MG63 (cell line): ENCODE measurements at places on chromosomes 6 and 20.

DNA sequence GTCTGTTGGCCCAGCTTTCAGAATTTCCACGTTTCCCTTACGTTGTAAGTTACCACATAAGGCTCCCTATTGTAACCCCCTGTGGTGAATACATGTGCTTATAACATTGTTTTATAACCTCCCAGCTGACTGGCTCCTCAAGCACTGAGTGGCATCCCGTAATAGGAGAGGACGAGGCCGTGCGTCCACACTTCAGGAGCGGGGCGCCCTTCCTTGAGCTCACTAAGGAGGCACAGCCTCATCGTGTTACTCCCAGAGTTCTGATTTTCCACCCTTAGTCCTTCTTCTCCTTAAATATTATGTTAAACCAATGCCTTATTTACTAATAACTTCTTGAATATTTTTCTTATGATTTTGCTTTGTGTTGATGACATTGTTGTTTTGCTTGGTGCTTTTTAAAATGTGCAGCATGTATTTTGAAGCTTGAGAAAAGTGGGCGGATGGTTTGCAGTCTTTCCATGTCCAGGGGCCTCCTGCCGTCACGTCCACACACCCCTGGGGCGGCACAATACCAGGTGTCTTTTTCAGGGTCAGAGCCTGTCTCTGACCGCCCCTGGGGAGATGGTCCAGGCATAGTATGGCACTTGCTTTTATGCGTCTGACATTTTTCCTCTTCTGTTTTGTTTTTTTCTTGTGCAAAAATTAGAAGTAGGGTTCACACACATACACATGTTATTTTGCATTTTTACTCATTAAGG, 181.8 kb downstream of the DLL1 start:
- DNase-seq, result no peak

DNA sequence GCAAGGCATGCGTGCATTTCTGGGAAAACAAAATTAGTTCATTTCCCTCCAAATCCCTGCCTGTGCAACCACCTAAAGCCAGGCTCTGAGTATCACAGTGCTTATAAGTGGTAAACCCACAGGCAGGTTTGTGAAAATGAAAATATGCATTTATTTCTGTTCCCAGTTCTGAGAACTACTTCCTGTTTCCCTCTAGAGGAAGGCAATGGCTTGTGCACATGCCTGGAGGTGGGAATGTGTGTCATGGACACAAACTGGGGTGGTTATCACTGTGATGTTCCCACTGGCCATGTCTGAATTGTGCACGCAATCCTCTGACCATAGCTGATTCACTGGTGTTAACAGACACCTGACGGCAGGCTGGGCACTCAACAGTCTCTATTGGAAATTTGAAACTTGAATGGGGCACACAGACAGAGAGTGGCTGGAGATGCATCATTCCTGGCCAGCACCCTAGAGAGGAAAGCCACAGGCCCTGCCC, 26.3 kb downstream of the FAM110A start:
- no peak for DNase-seq

GRCh38 chr6:99458319-99458718, 33.2 kb upstream of the PNISR start:
- DNase-seq, result no peak

DNA sequence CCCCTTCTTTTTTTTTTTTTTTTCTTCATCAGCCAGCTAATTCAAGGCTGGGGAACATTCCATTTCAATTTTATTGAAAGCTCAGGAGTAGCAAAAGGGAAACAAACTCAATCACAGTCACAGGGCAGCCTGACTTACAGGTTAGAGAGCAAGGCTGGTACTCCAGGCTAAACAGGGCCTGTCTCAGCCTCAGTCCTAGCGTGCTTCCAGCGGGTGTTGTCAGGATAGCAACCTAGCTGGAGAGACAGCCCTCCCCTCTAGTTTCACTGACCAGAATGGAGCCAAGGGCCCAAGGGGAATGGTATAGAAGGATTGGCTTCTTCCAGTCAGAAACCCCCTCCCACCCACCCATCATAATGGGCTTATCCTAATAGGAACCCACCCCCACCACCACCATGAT, 132.9 kb downstream of the PXDC1 start:
- no peak for DNase-seq

DNA sequence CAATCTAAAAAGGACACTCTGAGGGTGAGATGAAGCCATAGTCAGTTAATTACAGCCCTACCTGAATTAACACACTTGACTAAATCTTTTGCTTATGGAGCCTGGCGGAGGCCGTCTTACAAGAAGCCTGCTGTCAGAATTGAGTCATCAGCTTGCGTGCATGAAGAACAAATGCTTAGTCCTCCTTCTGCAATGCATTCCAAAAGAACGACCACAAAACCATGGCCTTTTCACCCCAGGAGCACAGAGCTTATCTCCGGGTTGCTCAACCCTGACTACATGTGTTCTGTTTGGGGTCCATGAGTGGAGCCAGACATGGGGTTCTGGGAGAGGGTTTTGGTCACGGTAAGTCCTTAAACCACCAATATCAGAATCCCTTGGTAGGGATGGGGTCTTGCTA, 318.1 kb downstream of the CLIC5 start:
- peak; percentile 80 for DNase-seq

DNA sequence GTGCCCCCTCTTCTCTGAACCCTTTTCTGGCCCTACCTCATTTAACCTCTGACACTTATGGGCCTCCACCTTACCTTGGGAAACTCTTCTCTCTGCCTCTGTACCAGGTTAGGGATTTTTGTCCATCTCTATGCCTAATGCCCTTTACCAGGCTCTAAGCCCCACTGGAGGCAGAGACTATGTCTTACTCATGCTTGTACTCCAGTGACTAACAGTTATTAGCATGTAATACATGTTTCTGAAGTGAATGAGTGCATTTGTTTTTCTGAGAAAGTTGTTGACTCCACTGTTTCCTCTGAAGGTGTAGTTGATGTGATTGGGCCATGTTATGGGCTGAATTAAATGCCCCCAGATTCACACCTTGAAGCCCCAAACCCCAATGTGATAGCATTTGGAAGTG, 234.3 kb downstream of the PACRG start:
- no peak for DNase-seq

- DNase-seq, result no peak
Measured at GRCh38 chr6:117955684-117956256, 48.7 kb downstream of the SLC35F1 start.

DNA sequence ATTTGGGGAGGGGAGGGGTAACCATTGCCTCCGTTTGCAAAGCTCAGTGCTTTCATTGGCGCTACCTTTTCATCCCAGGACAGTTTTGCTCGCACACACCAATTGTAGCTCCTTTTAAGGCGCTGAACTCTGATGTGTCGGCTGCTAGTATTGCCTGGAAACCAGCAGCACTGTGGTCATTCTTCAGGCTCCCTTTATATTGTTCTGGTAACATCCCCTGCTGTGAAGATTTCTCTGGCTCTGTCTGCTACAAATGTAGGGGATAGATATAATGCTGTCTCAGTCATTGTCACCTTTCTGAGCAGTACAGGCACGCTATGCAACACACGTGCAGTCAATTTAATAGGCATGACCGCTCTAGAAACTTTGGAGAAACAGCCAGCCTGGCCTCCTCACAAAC, 172.9 kb upstream of the SASH1 start:
- no peak for DNase-seq

DNA sequence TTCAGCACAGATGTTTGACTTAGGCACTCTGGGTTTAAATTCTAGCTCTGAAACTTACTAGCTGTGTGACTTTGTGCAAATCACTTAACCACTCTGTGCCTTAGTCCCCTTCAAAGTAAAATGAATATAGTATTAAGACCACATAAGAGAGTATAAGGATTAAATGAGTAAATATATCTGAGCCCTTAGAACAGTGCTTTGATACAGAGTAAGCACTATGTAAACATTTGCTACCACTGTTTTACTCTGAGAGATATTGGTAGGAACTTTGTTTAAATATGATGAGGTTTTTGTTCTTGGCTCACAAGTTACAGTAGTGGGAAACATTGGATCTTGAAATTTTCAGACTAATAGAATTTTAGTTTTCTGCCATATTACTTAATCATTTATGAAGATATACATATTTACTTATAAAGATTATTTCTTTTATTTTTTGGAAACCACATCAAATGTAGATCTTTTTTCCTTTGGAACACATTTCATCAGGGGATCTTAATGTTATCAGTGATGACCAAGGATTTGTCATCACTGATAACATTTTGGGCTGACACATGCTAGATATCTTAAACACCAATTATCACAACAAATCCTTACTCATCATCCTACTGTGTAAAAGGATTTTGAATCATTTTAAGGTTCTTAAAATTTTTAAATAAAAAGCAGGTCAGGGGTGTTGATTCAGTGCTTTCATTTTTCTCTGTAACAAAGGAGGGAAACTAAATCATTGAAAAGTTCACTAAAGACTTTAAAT, 226.2 kb downstream of the EYA4 start:
- no peak for DNase-seq

GRCh38 chr20:17822039-17822438, 122.3 kb downstream of the BANF2 start:
- no peak for DNase-seq

GRCh38 chr6:2943564-2943955, 27.8 kb downstream of the SERPINB6 start:
- DNase-seq, result no peak

- DNase-seq, result no peak
Measured at GRCh38 chr20:44955270-44955669, 4.9 kb downstream of the TOMM34 start.

DNA sequence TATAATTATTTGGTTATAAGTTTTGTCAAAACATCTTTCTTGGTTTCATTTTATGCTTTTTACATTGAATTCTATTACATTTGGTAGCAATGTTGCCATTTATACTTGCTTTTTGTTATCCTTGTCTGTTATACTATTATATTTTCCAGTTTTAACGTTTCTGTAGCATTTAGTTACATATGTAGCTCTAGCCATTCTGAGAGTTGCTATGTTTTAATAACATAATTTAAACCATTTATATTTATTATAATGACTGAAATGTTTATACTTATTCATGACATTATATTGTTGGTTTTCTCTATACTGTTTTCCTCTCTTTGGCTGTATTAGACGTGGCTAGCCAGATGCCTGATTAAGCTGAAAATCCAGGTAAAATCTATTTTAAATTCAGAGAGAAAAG, 252.0 kb upstream of the FLRT3 start:
- DNase-seq, result no peak

DNA sequence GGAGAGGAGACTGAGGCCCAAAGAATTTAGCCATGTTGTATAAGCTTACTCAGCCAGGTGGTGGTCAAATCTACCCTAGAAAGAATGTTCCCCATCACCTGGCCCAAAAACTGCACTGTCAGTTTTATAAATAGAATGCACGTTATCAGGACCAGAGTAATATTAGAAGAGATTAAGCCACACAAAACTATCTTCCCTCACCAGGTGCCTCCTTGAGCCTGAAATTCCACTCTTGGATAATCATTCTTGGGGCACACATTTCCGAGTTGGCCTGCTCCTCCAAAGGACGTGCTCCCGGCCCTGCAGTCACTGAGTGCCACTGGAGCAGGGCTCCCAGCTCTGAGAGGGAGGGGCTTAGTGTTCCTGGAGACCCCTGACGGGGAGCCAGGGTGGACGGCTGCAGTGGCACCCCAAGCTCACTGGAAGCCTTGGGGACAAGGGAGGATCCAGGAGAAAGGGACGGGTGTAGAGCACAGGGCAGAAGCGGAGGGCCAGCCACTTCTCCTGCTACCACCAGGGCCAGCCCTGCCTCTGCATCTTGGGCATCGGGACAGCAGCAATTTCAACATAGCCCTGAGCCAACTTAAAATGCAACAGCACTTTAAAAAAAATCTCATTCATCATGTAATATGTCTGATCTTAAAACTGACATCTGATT, 160.8 kb upstream of the QKI start:
- no peak for DNase-seq

- DNase-seq, result peak; percentile 57
Measured at GRCh38 chr20:7911586-7912330, 28.5 kb downstream of the HAO1 start.

- DNase-seq, result no peak
Measured at GRCh38 chr6:157276134-157276532, 47.2 kb downstream of the TMEM242 start.

DNA sequence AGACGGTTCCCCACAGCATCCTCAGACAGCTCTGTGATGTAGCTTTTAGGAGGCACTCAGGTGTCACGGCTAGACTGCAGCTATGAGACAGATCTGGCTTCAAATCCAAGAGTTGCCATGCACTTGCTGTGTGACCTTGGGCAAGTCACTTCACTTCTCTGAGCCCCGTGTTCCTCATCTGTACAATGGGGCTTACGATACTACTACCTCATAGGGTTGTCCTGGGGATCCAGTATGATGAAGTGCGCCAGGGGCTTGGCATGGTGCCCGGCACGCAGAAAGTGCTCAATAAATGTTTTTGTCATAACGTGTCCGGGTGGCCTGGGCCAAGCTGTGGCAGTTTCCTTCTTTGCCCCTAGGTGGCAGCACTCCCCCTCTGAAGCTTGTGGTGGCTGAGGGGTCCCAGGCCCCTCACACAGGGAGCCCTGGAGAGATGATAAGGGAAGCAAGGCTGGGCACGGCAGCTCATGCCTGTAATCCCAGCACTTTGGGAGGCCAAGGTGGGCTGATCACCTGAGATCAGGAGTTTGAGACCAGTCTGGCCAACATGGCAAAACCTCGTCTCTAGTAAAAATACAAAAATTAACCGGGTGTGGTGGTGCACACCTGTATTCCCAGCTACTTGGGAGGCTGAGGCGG, 19.1 kb upstream of the CHMP4B start:
- peak; percentile 24 for DNase-seq

GRCh38 chr6:89886378-89887120, 7.7 kb upstream of the GJA10 start:
- DNase-seq, result no peak

GRCh38 chr6:152472325-152472724, 164.8 kb downstream of the SYNE1 start:
- DNase-seq, result no peak

GRCh38 chr20:4866429-4866828, 134.9 kb downstream of the SLC23A2 start:
- no peak for DNase-seq

GRCh38 chr6:27428502-27428901, 39.9 kb downstream of the ZNF391 start:
- DNase-seq, result no peak

DNA sequence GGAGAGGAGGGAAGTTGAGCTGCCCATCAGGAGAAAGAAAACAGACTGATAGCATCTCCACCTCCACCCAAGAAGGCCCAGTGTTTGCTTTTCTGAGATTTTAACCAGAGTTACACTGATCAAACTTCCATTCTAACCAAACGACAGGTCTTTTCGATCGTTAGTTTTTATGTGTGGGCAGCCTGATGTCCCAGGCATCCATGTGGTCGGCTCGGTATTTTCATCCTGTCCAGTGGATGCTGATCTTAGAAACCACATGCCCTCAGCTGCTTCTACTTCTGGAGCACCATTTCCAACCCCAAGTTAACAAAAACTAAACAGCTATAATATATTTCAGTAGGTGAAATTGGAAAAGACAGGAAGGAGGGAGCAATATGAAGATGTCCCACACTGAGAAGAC, 536.8 kb upstream of the JAG1 start:
- DNase-seq, result no peak

GRCh38 chr6:77038807-77039206, 424.5 kb downstream of the HTR1B start:
- DNase-seq, result no peak

GRCh38 chr6:32972353-32973143, 4.2 kb downstream of the BRD2 start:
- peak; percentile 66 for DNase-seq
